ENCODE measurements at places on chromosomes 3 and 15. TPM values are rescaled to one million over a fixed set of nuclear protein-coding genes. Genes with fewer than 3 reads are reported as not detected.

GRCh38 chr3:66177026-66177425 lies 43.8 kb upstream of the SLC25A26 start:
- no peak for DNase-seq

GRCh38 chr3:186079925-186080324 lies 29.0 kb downstream of the ETV5 start:
- no peak for DNase-seq

DNA sequence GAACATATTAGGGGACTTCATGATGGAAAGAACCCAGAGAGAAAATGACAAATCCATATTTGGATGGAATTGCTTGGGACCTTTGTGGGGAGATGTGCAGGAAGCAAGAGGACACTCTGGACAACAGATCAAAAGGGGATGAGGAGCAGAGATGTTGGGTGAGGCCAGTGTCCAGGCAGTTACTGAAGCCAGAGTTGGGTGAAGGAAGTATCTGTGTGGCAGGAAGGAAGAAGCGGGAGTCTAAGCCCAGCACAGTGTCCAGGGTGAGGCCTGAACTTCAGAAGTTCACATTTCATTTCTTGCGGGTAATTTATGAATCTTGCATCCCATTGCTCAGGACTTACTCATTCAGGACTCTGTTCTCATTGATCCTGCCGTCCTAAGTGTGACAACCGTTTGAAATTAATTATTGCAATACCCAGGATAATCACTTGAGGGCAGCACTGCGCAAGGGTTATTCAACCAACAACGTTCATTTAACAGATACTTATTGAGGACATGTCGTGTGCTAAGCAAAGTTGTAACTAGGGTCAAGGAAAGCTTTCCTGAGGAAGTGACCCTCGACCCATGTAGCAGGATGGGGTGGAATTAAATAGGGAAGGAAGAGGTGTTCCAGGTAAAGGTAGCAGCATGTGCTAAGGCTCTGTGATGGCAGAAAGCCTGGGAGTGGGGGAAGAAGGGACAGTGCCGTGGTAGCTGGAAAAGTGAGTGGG lies 61.3 kb upstream of the CMTM8 start:
- peak; percentile 89 for DNase-seq

DNA sequence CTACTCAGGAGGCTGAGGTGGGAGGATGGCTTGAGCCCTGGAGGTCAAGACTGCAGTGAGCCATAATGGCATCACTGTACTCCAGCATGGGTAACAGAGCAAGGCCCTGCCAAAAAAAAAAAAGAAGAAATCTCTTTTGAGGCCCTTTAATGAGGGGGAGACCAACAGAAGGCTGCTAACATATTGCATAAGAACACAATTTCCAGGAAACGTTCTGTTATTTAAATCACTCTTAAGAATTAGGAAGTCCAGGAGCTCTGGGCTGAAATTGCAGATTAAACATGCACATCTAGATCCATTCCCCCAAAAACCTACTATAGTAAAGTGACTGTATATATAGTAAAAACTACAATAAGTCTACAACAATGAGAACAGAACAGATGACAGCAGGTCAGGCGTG lies 16.1 kb upstream of the BLM start:
- DNase-seq, result no peak

GRCh38 chr3:148223266-148223665 lies 474.4 kb upstream of the AGTR1 start:
- DNase-seq, result no peak

- DNase-seq, result no peak
Measured at GRCh38 chr3:126968391-126969390, 14.2 kb upstream of the PLXNA1 start.

GRCh38 chr3:140756240-140757016 lies 78.6 kb downstream of the TRIM42 start:
- DNase-seq, result no peak

- DNase-seq, result no peak
Measured at GRCh38 chr15:101023501-101024072, 104.4 kb downstream of the LRRK1 start.

- DNase-seq, result no peak
Measured at GRCh38 chr3:194129581-194130133, 6.3 kb upstream of the HES1 start.

DNA sequence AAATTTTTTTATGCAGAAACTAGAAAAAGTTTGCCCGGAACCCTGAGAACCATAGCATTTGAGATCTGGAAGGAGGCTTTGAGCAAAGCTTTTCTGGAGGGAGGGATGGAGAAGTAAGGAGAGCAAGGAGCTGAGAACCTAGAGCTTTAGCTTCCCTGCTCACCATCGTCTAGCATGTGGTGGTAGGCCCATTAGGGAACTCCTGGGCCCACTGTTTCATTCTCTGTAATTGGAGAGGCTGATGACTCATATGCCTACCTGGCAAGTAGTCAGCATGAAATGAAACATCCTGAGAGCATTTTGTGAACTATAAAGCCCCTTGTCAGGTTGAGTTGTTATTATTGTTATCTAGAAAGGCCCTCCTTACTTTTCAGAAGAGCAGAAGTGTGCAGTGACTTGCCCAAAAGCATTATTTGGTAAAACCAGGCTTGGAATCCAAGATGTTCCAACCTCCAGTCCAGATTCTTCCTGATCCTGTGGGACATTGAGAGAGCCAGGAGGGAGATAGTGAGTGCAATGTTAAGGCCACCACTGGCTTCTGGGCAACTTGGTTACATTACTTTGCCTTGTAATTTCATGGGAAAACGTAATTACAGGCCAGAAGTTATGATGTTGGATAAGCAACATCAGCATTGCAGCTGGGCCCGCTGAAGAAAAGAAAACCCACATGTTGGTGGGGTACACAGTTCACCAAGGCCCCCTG lies 104.5 kb upstream of the BFSP2 start:
- no peak for DNase-seq

GRCh38 chr15:56272454-56272853 lies 28.8 kb upstream of the RFX7 start:
- DNase-seq, result no peak

GRCh38 chr15:63212050-63213004 lies 22.9 kb downstream of the RAB8B start:
- no peak for DNase-seq

Gene CALML4
- 9.6 TPM for total RNA-seq

Gene ARHGEF26
- 0.19 TPM for total RNA-seq

Gene LRRC57
- total RNA-seq, result 29.6 TPM

Gene ABHD6
- 5.5 TPM for total RNA-seq

Gene ITIH1
- not detected for total RNA-seq

Gene CFAP100
- total RNA-seq, result not detected

Gene AMIGO3
- not detected for total RNA-seq

Gene CLDN1
- 11.4 TPM for total RNA-seq
